ENCODE measurements at places on chromosomes 5 and 9.

- DNase-seq: no peak
Observed at GRCh38 chr5:173331287-173331686, 3.1 kb upstream of the STC2 start.

GRCh38 chr9:105436783-105437182 is 11.1 kb upstream of the FSD1L start:
- DNase-seq: no peak

- no peak for DNase-seq
Observed at GRCh38 chr9:33263131-33264002, 1.1 kb downstream of the BAG1 start.

GRCh38 chr9:72753266-72753893 is 199.5 kb downstream of the ALDH1A1 start:
- no peak for DNase-seq

GRCh38 chr9:36742264-36742663 is 169.6 kb downstream of the MELK start:
- no peak for DNase-seq

DNA sequence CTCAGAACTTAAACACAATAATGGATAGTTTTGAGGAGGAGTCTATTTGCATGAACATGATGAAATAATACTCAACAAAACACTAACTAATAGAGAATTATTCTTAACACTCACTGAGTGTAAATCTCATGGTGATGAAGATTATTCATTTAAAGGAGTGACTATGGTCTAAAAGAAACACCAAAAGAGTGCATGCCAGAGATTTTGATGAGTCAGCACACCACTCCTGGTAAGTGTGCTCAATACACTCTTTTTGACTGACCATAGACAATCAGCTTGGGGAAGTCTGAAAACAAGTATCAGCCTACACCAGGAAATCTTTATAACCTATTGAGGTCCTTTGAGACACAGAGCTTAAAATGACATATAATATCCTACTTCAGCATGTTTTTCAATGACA is 6.8 kb upstream of the FST start:
- no peak for DNase-seq

GRCh38 chr9:70091572-70091971 is 47.9 kb downstream of the MAMDC2 start:
- DNase-seq: no peak

DNA sequence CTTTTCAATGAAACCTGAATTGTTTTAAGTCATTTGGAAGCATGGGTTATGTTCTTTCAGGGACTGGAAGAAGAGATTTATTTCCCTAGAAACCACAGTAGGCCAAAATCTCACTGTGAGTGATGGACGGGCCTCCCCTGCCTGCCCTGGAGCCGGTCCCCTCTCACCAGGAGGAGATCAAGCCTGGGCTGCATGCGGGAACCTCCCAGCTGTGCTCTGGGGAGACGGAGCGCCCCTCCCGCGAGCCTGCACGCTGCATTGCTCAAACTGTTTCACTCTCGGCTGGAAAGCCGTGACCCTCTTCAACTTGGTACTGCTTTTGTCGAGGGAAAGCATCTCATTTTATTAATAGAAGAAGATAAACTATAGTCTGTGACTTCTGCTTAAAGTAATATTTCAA is 85.4 kb downstream of the IRX2 start:
- no peak for DNase-seq

DNA sequence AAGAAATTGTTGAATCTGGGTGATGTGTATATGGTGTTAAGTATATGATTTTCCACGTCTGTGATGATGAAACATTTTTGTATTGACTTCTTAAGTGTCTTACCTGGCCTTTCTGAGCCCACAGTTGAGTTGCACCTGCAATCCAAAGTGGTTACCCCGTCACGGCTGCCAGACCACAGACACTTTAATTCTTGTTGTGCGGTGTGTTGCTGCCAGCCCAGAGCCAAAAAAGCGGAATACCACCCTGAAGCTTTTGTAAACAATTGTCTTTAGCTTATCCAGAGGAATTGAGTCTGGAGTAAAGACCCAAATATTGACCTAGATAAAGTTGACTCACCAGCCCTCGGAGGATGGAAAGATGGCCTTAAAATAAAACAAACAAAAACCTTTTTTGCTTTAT is 35.1 kb downstream of the MTAP start:
- DNase-seq: no peak

GRCh38 chr9:13787234-13787833 is 507.8 kb upstream of the MPDZ start:
- no peak for DNase-seq

DNA sequence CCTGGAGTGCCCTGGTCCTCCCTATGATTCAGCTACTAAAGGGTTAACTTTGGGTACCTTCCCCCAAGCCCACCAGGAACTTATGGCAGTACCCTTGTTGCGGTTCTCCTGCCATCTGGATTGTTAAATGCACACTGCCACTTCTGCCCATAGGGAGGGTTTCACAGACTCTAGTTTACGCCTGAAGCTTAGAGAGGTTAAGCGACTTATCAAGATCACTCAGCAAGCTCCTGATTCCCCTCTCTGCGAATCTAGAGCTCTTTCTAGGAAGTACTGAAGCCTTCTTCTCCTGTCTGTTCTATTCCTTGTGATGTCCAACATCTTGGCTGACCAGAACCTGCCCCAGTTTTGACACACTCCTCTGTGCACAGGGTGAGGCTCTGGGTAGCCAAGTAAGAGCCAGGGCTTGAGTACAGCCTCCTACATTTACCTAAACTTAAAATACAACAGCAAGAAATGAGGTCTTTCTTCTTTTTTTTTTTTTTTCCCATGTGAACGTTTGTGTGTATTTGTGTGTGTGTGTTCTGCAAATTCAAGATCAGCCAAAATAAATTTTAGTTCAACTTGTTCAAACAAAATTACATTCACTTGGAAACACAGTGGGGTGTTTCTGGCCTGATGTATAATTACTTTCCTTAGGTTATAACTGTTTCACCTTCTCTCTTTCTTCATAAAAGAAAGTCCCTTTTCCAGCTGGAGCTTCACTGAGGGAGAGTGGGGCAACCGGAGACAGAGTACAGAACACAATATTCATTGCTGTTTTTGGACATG is 28.7 kb upstream of the KLF4 start:
- DNase-seq: no peak

GRCh38 chr5:15518786-15519185 is 18.8 kb downstream of the FBXL7 start:
- DNase-seq: no peak

GRCh38 chr9:124264823-124265233 is 7.1 kb downstream of the NEK6 start:
- DNase-seq: no peak

DNA sequence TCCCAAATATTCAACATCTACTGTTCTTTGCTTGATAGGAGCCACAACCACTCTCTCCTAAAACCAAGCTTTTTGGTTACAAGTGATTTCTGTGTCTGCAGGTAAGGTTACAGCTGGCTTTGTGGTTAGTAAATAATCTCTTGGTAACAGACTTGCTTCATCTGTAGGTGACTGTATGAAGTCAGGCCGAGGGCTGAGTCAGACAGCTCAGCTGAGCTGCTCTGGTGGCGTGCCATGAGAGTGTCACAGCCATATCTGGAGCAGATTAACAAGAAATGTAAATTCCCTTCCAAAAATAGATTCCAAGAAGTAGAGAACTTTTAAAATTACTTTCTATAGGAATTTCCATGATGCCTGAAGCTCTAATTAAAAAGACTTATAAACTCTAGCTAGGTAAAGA is 23.7 kb upstream of the TAS2R1 start:
- DNase-seq: no peak

DNA sequence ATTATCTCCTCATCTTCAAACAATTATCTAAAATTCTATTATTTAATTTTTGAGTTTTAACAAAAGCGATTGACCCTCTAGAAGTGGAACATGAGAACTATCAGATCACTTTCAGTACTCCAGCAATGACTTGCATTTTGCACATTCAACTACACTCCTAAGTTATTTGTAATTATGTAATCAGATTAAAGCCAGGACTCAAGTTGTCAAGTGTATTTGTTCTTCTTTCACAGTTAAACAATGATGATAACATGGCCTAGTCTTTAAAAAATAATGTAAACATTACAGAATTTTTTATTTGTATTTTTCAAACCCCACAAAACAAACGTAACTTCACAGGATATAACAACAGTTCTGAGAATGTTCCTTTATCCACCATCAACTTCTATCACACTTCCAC is 2148.9 kb upstream of the ACO1 start:
- no peak for DNase-seq

DNA sequence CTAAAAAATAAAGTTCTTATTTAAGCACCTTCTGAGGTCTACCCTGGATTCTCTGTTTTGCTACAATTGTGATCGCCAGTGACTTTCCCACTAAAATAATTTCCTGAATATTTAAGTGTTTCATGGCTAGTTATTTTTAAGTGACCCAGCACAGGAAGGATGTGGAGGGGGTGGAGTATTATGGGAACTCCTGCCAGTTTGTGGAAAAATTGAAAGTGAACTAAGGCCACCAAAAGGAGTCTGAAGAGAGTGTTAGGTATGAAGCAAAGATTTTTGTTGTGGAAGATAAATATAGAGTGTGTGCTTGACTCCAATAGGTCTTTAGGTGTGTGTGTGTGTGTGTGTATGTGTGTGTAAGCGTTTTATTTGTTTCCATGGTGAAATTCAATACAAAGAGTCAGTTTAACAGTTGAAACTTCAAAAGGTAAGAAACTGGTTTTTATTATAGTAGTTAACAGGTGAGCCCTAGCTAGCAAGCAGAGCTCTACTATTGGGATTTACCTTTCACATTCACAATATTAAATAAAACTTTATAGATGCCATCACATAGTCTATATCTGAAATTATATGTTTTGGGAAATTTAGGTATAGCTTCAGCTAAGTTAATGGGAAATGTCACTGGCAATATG is 25.6 kb downstream of the RASGRF2 start:
- no peak for DNase-seq

DNA sequence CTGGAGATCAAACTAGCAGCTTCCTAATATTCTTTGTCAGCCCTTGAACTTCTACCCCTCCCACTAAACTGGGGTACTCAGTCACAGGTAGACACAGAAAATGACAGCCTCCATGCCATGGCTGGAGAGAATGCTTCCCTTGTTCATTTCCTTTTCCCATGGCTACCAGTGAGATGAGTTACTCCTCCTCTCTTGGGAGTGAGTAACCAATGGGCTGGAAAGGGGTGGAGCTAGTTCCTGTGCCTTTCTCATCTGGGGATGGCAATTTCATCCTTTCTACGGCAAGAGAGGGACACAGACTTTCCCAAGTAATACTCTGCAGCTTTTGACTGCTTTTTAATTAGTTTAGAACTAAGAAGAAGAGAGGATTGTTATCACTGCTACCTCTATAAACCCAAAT is 1045.6 kb upstream of the WWC1 start:
- DNase-seq: no peak

GRCh38 chr9:25310961-25311360 is 367.3 kb downstream of the TUSC1 start:
- no peak for DNase-seq

DNA sequence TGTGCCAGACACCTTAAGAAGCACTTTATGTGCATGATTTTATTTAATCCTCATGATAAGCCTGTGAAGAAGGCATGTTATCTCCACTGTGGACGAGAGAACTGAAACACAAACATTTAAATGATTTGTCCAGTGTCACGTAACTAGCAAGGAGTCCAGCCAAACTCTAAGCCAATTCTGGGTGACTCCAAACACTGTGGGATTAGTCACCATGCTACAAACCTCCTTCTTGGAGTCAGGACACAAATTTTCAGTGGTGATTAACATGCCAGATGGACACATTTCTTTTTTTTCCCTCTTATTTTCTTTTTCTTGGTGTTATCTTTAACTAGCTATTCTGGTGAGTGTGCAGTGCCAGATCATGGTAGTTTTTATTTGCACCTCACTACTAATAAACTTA is 316.8 kb downstream of the NDUFS4 start:
- DNase-seq: no peak

DNA sequence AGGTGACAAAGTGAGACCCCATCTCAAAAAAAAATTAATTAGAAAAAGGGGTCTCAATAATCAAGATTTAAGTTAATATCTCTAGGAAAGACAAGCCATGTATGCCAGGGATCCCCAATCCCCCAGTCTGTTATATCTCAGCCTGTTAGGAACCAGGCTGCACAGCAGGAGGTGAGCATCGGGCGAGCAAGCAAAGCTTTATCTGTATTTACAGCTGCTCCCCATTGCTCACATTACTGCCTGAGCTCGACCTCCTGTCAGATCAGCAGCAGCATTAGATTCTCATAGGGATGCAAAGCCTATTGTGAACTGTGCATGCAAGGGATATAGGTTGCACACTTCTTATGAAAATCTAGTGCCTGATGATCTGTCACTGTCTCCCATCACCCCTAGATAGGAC is 116.8 kb downstream of the TARS1 start:
- no peak for DNase-seq

GRCh38 chr5:20572614-20573013 is 584.6 kb upstream of the CDH18 start:
- DNase-seq: no peak

GRCh38 chr9:96420468-96421219 is 2.5 kb upstream of the ZNF367 start:
- DNase-seq: no peak

- DNase-seq: no peak
Observed at GRCh38 chr9:98610711-98611110, 98.0 kb downstream of the GABBR2 start.

DNA sequence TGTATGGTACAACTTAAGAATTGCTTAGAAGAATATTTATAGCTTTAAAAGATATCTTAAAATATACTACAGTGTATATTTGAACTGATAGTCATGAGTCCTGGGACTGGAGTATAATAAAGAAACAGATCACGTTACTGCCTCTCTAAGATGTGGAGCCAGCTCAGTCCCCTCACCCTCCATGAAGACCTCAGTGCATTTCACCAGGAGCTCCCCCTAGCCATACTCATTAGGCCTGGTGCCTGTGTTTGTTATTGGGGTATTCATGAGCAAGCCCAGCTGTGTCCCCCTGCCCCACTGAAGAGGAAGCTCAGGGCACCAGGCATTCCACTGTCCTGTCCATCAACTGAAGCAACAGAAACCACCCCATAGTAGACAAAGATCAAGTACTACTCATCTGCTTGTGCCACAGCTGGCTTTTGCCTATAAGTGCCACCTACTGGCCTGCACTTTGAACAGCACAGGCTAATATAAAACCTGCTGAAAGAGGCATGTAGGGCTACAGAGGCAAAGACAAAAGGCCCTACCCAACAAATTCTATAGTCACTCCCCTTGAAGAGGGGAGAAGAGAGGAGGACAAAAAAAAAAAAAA is 850.2 kb upstream of the NUDT12 start:
- DNase-seq: no peak

GRCh38 chr5:1312206-1312605 is 17.3 kb upstream of the TERT start:
- peak; percentile 21 for DNase-seq

- no peak for DNase-seq
Observed at GRCh38 chr9:36293918-36294317, 35.7 kb upstream of the GNE start.

GRCh38 chr9:120924698-120925534 is 1.7 kb downstream of the TRAF1 start:
- DNase-seq: no peak

- DNase-seq: no peak
Observed at GRCh38 chr9:134895908-134896833, 15.6 kb downstream of the FCN2 start.

GRCh38 chr5:124043456-124043855 is 531.5 kb downstream of the CSNK1G3 start:
- DNase-seq: no peak

GRCh38 chr5:158117467-158118160 is 258.7 kb upstream of the CLINT1 start:
- DNase-seq: no peak

- DNase-seq: no peak
Observed at GRCh38 chr5:113520429-113520828, 6.9 kb downstream of the YTHDC2 start.
